ENCODE measurements at places on chromosomes 5 and 9.

DNA sequence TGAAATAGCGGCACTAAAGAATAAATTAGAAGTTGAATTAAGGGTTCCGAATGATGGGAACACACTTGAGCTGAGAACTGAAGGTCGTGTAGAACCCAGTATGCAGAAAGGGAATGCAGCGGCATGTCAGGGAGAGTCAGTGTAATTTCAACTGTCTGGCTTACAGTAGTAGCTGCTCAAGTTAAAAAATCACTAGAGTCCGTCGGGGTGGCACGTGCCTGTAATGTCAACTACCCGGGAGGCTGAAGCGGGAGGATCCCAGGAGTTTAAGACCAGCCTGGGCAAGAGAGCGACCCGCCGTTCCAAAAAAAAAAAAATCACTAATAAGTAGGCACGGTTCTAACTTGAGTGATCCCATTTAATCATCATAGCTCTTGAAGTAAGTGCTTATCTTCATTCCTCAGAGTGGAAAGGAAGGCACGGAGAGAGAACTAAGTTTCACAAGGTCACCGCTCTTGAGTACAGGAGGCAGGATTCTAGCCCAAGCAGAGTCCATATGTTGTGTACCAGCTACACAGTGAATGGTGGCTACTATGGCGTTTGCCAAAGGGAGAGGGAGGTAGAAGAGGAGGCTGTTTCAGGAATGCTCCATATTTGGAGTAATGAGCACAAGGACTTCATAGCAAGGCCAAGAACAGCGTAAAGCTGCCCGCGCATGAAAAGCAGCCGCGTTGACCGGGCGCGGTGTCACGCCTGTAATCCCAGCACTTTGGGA is 831 bp downstream of the RMRP start:
- DNase-seq = no peak

DNA sequence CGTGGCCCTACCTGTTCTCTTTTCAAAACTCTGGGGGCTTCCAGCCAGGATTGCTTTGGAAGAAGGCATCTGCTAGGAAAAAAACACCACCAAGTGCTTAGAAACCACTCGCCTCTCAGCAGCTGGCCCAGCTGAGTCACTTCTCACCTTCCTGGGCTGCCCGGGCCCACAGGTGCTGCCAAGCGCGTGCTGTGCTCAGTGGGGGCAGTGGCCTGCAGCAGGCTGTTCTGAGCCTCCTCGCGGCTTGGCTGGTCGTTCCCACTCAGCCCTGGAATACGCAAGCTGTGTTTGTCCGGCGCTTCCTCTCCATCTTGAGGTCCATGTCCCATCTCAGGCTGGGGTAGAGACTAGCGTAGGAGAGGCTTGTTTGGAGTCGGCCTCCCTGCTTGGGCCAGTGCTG is 102.5 kb upstream of the FCN2 start:
- DNase-seq = no peak

DNA sequence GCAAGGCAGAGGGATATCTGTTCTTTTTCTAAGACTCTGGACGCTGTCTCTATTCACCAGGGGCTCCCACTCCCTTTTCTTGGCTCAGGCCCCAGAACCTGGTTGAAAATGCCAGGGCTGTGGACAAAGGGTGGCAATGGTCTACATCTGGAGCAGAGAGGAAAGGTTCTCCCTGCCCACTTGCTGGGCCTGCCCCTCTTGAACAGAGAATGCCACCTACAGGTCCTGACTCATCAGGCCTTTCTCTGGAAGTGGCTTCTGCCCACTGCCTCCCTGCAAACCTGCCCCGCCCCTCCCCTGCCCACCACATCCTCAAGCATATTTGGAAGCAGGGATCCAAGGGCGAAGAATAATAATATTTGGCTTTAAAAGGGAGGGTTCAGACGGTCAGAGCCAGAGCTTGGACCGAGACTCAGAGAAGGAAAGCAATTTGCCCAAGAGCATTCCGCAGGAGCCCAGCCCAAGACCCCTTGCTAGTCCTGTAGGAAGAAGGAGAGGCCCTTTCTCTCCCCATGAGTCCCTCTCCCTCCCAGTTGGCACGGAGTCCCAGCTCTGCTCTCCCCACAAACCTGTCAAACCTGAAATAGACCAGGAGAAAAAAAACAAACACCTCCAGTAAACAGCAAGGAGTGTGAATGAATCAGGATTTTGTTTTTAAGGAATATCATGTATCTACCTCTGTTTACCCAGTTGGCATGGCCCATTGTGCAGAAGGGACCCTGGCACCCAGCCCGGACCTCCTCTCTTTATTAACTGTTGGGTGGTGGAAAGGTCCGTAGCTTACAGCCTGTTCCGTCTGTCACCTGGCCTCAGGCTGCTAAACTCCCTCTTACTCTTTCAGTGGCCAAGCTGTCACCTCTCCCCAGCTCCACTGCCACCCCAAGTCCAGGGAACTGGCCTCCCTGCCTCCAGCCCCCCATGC is 37.7 kb upstream of the STXBP1 start:
- peak; percentile 29 for DNase-seq

- DNase-seq = no peak
These were observed 45.2 kb upstream of the ANKRD31 start for GRCh38 chr5:75281716-75282465.

GRCh38 chr5:39716532-39717028 is 291.8 kb upstream of the DAB2 start:
- DNase-seq = no peak

- DNase-seq = no peak
These were observed 55.1 kb downstream of the PLPPR1 start for GRCh38 chr9:101083448-101084202.

GRCh38 chr5:116013936-116014335 is 18.3 kb upstream of the ARL14EPL start:
- DNase-seq = no peak

DNA sequence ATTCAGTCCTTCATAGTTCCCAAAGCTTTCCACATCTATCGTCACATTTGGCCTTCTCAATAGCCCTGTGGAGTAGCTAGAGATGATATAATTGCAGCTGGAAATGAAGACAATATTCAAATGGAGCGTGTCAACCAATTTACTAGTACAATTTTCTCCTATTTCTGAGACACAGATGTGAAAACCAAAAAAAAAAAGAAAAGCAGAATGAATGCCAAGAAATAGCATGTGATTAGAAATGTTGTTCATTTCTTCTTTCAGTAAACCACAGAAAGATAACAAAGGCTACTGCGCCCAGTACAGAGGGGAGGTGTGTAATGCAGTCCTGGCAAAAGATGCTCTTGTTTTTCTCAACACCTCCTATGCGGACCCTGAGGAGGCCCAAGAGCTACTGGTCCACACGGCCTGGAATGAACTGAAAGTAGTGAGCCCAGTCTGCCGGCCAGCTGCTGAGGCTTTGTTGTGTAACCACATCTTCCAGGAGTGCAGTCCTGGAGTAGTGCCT is 99.0 kb downstream of the MUSK start:
- DNase-seq = no peak

- no peak for DNase-seq
These were observed 429.3 kb downstream of the TMEM232 start for GRCh38 chr5:110297152-110297670.

- DNase-seq = no peak
These were observed 147.5 kb upstream of the PIK3R1 start for GRCh38 chr5:68067976-68068603.

DNA sequence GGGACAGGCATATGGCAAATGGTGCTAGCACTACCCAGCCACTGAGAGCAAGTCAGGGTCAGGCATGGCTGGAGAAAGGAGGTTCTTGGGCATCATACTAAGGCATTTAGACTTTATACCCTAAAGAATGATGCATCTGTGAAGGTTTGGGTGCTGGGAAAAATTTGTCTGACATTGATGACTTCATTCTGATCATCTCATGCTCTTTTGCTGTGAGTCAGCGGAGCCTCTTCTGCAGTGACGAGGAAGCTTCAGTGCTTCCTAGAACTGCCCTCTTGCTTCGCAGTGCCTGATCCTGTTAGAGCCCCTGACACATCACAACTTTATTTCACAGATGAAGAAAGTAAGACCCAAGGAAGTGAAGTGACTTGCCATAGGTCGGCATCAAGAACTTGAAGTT is 266.6 kb upstream of the GAS1 start:
- no peak for DNase-seq

- DNase-seq = peak; percentile 18
These were observed 8.0 kb downstream of the VDAC1 start for GRCh38 chr5:133996683-133997252.

- DNase-seq = no peak
These were observed 227.2 kb downstream of the RAB3C start for GRCh38 chr5:58810086-58810485.

GRCh38 chr9:126636983-126637798 is 23.5 kb downstream of the LMX1B start:
- DNase-seq = no peak

- DNase-seq = no peak
These were observed 161.8 kb upstream of the SPRY4 start for GRCh38 chr5:142486581-142486980.

GRCh38 chr5:83084336-83084735 is 7.0 kb downstream of the XRCC4 start:
- no peak for DNase-seq

DNA sequence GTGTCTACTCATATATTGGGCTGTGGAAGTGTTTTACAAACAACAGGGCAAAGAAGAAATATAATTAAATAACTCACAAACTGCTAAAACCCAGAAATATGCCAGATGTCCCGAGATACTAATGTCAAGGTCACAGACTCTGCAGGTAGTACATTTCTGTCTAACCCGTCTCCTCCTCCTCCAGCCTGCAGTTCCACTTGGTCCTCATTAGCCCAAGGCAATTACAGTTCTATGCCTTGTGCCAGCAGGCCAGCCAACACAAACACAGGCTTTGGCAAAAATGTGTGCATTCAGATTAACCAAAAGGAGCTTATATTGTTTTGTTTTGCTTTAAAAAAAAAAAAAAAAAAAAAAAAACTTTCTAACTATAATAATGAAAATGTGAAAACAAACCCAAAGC is 148.8 kb downstream of the MYO10 start:
- no peak for DNase-seq

DNA sequence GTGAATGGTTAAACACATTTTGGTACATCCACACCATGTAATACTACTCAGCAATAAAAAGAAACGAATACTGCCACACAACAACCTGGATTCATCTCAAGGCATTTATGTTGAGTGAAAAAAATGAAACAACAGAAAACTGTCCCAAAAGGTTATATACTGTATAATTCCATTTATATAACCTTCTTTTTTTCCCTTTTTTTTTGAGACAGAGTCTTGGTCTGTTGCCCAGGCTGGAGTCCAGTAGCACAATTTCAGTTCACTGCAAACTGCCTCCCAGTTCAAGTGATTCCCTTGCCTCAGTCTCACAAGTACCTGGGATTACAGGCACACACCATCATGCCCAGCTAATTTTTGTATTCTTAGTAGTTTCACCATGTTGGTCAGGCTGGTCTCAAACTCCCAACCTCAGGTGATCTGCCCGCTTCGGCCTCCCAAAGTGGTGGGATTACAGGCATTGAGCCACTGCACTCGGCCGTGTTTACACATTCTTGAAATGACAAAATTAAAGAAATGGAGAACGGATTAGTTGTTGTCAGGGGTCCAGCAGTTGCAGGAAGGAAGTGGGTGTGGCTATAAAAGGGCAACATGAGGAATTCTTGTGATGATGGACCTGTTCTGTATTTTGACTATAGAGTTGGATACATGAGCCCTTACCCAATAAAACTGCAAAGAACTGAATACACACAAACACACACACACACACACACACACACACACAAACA is 17.4 kb downstream of the PPP6C start:
- no peak for DNase-seq

- DNase-seq = no peak
These were observed 3.9 kb downstream of the SHROOM1 start for GRCh38 chr5:132826424-132827082.

DNA sequence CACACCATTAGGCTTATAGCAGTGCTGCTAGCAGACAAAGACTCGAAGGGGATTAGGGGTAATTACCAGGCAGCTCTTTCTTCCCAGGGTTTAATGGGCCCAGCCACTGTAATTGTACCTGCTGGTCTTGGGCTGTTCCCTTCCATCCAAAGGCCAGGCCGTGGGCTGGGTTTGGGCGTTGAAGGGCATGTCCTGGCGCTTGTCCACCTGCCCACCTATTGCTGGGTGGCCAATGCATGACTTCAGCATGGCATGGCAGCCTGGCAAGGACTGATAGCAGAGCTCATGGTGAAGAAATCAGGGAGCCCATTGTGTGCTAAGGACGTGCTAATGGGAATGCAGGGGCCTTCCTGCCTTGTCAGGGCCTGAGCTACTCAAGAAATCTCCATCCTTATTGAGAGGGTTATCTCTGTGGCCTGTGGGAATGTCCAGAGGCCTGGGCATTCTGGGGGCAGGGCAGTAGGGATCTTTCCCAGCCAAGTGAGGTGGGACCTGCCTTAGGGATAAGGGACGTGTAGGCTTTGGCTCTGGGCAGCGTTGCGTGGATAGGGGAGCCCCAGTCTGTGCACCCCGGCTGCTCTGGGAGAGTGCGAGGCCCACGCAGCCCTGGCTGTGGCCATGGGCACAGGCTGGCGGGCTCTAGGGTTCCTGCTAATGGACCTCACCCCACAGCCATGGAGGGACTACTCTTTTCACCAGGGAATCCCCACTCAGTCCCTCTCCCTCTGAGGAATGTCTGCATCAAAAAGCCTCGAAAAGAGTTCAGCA is 116.1 kb upstream of the PITX1 start:
- DNase-seq = no peak

DNA sequence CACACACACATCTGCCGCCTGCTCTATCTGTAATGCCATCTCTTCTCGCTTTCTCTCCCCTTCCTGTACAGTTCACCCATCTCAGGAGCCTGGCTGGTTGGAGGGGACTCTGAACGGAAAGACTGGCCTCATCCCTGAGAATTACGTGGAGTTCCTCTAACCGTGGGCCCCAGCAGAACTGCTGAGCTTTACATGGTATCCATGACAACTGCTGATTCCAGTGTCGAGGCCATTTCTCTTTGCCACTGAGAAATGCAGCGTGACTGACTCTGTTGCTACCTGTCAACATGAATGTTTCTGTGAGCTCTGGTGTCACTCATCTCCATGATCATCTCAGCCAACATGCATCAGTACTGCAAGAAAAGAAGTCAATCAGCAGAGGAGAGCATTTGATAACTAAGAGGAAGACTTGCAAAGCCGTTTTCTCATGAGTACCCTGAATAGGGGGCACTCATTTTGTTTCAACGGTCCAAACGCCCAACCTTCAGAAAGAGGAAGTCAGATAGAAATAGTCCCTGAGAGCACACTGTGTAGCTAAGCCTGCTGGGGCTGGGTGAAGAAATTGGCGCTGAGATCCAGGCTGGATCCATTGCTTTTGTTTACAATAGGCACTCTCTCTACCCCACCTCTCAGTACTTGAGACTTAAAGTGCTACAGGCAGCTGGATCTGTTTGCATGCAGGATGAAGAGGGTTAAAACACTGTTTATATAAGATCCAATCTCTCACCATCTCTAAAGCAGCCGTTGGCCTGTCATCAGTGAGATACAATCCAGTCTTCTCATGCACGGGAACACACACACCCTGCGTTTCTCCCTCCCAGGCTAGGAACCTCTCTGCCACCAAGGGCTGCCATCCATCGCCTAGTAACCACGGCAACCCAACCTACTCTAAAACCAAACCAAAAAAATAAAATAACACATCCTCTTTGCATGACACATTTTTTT is 180.9 kb downstream of the NR3C1 start:
- peak; percentile 40 for DNase-seq

GRCh38 chr5:125257997-125258396 is 511.6 kb upstream of the ZNF608 start:
- DNase-seq = no peak
